ENCODE measurements at places on chromosomes 3 and 15.

- DNase-seq: no peak
These were observed 129.1 kb upstream of the ABHD17C start for GRCh38 chr15:80565988-80566387.

DNA sequence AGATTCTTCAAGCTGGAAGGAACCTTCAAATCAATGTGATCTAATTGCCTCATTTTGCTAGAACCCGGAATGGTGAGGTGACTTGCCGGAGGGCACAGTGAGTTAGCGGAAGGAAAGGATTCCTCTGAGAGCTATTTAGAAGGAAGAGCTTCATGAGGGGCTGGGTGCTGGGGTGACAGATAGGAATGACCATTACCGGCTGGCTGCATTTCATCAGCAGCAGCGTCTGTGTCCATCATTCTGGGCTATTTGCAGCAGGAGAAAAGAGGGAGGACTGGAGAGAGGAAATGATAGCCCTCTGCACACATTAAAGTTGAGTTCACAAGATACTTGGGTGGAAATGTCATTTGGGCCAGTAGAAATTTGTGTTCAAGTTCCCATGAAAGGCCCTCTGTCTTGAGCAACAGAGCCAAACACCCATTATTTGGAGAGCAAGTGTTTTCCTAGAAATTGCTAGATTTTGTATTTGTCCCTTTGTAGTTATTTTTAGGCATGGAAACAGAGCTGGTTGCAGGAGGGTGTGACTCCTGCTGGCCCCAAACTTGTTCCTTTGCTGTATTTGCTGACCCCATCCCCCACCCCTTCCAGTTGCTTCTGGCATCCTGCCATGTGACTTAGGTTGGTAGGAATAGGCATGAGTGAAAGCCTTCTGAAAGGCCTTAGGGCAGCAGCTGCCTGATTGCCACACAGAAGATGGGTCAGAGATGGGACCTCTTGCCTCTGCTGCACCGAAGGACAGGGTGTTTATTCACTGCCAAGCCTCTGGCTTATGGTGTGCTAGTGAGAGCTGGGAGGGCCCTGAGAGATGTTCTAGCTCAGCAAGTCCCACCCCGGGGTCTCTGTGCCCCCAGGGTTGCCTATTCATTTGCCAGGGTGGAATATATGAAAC lies 87.5 kb upstream of the PLXNA1 start:
- no peak for DNase-seq

DNA sequence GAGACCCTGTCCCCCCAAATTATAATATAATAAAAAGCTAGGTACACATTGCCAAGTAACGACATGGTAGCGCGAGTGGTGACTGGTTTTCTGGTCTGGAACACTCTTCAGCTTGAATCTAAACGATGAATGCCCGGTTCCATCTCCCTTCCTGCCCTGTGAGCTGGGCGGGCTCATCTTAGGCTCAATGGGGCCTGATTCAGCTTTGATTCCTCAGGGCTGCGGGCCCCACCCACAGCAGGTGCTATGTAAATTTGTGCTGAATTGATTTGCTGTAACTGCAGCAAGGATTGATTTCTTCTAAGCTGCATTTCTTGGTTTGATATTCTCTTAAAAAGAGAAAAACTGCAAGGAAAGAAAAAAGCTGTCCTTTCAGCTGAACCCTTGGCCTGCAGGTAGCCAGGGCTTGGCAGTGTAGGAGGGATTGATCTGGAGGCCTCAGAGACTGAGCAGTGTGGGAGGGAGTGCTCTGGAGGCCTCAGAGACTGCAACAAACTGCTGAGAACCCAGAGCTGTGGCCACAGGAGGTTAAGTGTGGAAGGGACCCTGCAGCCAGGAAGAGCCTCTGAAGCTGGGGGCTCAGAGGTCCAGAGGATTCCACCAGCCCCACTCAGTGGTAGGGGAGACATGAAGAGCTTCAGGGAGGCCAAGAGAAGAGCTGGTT lies 231.6 kb downstream of the XXYLT1 start:
- DNase-seq: no peak

DNA sequence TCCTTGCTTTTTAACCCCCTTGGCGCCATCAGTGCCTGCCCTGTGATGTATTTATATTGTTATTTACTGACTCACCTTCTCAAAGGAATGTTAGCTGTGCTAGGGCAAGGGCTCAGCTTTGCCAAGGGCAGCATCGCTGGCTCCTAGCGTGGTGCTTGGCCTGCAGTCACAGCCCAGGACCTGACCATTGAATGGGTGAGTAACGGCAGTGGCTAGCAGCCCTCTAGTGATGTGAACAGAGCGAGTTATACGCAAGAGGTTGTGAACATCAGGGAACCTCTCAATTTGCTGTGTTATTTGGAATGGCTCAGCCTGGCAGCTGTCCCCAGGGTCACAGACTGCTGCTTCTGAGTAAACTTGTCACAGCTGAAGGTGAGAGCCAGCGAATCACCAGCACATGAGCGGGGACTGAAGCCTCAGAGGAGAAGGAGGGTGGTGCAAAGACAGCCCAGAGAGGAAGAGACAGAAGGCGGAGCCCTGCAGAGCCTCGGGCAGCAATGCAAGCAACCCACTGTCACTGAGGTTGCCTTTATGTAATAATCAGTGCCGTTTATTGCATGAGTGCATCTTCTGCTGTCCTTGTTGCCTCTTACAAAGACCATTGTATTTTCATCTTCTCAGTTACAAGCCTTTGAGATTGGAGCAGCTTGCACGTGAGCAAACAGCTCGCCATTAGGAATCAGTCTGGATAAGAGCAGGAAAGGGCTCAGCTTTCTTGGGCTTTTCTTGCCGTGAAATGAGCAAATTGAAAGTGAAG lies 158.3 kb downstream of the SLCO3A1 start:
- no peak for DNase-seq

DNA sequence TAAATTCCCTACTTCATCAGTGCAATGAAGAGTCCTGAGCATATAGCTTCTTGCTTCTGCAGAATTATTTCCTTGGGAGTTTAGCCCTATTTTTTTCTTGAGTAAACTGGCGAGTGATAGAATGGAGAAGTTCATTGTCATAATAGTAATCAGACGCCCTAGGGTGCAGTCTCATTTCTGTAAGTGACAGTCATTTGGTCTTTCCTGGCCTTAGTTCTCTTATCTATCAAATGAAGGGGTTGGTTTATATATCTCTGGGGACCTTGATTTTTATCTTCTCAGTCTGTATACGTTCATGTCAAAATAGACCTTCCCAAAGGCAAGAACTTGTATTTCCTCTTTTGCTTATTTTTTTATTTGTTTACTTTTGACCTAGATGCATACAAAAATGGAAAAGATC lies 9.9 kb upstream of the ALPK3 start:
- no peak for DNase-seq

DNA sequence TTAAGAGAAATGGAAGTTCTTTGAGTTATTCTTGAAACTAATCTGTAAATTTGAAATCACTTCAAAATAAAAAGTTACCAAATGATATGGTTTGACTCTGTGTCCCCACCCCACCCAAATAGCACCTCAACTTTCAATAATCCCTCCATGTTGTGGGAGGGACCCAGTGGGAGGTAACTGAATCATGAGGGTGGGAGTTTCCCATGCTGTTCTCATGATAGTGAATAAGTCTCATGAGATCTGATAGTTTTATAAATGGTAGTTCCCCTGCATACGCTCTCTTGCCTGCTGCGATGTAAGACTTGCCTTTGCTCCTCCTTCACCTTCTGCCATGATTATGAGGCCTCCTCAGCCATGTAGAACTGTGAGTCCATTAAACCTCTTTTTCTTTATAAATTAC lies 690.7 kb upstream of the ZNF385D start:
- no peak for DNase-seq

DNA sequence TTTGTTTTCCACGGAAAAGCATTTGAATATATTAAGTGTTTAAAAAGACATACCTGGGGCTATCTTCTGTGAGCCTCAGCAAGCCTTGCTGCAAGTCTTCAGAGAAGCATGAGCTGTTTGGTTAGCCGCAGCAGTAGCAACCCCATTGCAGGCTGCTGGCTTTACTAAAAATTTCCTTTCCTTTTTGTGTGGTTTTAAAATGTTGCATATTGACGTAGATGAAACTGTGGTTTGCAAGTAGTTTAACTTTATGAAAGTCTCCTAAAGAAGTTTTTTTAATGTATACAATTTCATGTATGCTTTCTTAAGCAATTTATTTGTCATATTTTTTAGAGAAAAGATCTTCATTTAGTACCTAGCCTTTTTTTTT lies at the start of gene GPR171:
GPR171 (minus strand) TSS at position 166 of the 370 bp plus-strand sequence. CDS start 3,830 bp downstream, outside the sequence.
- DNase-seq: no peak

DNA sequence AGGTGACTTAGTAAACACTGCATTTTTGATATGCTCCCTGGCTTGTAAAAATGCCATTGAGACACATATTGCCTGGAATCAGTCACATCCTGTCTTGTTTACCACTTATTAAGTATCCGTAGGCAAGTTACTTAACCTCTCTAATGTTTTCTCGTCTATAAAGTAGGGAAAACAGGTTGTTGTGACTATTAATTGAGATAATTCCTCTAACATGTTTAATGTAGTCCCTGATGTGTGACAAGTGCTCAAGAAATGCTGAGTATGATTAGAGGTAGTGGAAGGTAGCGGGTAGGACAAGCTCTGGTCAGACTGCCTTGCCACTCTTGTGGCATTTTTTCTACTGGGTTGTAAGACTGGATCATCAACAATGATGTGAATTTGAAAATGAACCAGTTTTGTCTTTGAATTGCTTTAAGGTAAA lies 54.1 kb downstream of the NFKBIZ start:
- no peak for DNase-seq

GRCh38 chr3:128079823-128080222 lies 27.6 kb downstream of the SEC61A1 start:
- DNase-seq: no peak

GRCh38 chr3:197001972-197002700 lies 27.5 kb downstream of the MELTF start:
- DNase-seq: no peak

- DNase-seq: no peak
These were observed 4.8 kb downstream of the HES1 start for GRCh38 chr3:194140520-194141414.

DNA sequence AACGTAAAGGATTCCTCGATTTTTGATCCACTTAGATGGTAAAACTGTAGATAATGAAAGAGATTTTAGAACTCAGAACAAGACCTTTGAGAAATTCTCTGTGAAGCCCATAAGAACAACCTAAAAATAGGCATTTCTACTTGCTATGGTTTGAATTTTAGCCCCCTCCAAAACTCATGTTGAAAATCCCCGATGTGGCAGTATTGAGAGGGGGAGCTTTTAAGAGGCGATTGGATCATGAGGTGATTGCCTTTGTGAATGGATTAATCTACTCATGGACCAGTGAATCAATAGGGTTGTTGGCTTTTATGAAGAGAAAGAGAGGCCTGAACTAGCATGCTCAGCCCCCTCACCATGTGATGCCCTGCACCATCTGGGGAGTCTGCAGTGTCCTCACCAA lies 20.2 kb upstream of the AHSG start:
- no peak for DNase-seq

DNA sequence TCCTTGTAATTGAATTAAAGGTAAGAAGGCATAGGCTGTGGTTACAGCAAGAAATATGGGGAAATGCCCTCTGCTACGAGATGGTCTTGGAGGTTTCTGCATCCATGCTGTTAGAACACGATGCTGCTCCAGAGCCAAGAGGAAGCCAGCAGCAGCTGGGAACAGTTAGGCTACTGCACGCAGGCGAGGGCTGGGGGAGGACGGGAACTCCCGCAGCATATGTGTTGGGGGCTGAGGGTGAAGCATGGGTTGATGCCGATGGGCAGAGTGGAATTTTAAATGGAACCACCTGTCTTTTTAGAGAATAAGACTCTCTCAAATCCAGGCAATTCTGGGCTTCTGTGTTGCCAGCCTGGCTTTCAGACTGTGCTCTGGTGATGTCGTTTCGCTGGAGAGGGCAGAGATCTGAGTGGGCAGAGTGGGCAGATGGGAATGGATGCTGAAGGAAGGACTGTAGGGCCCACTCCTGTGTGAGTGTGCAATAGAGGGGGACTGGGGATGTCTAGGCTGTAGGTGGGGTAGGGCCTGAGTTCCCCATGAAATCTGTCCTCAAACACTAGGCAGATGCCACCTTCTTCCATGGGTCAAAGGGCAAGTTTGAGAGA lies 417.0 kb upstream of the TPM1 start:
- no peak for DNase-seq

DNA sequence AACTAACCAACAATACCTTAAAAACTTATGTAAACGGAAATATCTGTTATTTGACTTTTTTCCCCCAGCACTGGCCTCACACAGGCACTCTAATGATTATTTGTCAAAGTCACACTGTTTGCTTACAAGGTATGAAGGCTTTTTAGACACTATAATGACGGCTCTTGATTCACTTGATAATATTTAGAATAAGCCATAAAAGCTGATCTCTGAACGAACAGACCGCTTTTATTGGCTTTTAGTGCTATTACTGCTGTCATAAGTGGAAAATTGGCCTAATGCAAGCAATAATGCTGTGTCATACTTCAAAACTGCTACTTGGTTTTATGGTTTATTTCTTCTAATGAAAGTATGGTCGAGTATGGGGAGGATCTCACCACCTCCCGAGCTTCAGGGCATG lies 35.1 kb downstream of the MDFIC2 start:
- no peak for DNase-seq

DNA sequence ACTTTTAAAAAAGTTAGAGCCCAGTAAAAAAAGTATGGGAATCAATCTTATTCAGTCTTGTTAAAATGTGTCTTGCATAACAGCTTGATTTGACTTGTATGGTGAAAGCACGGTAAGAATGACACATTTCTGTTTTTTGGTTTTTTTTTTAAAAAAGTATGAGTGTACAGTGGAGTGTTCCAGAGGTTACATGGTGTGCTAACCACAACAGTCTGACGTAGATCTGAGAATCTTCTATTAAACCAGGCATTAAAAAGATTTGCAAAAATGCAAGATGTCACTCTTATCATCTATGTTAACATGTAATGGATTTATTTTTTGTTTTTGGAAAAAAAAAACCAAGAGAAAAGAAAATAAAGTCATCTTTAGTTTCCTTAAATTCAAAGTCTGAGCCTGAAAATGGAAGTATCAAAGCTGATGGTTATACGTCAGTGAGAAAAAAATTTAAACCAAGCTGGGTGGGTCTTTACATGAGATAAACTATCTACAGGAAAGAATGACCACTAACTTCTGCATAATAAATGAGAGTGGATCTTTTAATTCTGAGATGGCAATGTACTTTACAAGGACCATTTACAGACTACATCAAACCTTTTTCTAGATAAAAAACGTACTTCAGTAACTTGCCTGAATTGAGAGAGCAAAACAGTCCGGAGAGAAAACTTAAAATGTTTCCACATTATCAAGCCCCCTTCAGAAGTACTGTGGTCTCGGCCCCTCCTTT lies 1.6 kb downstream of the GABPB1 start:
- DNase-seq: no peak

DNA sequence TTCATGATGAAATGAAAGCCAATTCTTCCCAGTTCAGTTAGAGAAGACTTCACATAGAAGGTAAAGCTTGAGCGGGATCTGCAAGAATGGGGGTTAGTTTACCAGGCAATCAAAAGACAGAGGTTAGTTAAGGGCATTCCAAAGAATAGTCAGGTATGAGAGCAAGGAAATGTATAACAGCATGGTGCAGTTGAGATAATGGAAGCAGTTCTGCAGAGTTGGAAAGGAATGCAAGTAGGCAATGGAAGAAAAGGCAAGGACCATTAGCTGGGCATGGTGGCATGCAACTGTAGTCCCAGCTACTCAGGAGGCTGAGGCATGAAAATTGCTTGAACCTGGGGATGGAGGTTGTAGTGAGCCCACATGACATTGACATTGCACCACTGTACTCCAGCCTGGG lies 55.0 kb downstream of the LSAMP start:
- no peak for DNase-seq

GRCh38 chr3:55091381-55092225 lies 163.7 kb upstream of the LRTM1 start:
- no peak for DNase-seq

GRCh38 chr3:173748105-173748504 lies 350.6 kb downstream of the NLGN1 start:
- DNase-seq: no peak
